ENCODE measurements at places on chromosomes 13 and 19.

- no peak for DNase-seq
These were observed 54.0 kb downstream of the ENOX1 start for GRCh38 chr13:43732726-43733125.

DNA sequence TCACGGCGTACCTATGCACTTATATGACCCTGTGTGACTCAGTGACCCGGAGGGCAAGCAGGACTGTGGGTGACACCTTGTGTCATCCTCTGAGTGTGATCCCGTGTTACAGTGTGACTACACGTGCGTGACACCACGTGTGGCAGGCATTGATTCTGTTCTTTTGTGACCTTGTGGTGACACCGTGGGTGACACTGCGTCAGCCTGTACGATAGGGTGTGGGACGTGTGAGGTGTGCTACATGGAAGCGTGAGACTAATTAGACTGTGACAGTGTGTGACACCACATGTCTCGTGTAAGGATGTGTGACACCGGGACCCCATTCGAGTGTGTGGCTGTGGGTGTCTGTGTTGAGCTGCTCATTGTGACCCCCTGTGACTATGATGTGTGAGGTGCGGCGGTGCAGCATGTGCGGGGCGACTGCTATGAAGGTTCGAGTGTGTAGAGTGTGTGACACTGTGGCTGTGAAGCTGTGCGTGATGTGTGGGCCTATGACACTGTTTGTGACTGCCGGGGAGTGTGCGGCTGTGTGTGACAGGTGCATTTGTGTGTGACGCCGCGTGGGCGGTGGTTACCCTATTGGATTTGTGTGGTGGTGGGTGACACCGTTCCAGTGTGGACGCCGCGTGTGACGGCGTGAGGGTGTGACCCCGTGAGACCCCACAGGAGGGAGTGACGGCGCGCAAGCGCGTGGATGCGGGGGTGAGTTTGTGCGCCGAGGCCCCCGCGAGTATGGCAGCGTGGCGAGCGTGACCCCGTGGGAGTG, 399 bp upstream of the SPTBN4 start:
- no peak for DNase-seq

DNA sequence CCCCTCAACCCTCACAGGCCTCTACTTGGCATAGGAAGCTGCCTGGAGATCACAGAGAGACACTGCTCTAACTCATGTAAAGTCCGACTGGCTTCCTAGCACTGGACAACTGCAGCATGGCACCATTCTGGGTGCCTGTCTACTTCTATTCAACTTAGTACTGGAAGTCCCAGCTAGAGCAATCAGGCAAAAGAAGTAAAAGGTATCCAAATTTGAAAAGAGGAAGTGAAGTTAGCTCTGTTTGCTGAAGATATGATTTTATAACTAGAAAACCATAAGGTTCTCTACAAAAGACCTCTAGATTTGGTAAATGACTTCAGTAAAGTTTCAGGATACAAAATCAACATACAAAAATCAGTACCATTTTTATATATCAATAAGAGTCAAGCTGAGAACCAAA, 1017.6 kb downstream of the PCDH9 start:
- no peak for DNase-seq

GRCh38 chr13:28826368-28826767, 6.2 kb downstream of the MTUS2 start:
- no peak for DNase-seq

GRCh38 chr13:29185926-29186325, 365.8 kb downstream of the MTUS2 start:
- no peak for DNase-seq

- no peak for DNase-seq
These were observed 20.8 kb upstream of the SEMA6B start for GRCh38 chr19:4580021-4580901.
